ENCODE measurements at places on chromosomes 3 and 15.

DNA sequence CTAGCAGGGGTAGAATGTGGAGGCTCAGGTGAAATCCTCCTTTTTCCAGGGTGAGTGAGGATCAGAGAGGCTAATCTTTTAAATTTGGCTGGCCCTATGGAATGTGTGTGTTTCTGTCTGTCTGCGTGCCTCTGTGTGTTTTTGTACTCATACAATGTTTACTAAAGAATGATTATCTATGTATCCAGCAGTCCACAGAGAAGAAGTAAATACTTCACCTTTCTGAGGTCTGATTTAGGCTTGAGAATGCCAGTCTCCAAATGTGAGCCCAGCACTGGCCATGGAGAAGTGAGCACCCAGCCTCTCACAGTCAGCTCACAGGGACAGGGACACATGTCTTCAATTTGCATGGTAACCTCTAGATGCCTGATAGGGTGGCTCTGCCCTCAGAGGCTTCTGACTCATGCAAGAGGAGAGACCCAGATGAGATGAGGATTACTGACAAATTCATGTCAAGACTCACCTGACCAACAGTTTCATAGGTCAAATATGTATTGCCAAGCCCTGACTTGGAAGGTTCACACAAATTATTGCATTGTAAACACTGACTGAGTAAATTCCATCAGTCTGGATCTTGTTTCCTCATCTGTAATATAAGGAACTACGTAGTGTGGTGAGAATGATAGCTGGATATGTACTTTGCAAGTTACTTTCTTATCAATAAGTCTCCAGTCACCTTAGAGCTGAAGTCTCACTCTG lies 31.0 kb downstream of the ENTPD3 start:
- no peak for DNase-seq

GRCh38 chr3:15063238-15063637 lies 1.9 kb downstream of the MRPS25 start:
- DNase-seq, result no peak

GRCh38 chr3:5016211-5017161 lies 37.2 kb downstream of the BHLHE40 start:
- DNase-seq, result no peak

- DNase-seq, result no peak
These were observed 245.3 kb downstream of the DTWD1 start for GRCh38 chr15:49865925-49866757.

DNA sequence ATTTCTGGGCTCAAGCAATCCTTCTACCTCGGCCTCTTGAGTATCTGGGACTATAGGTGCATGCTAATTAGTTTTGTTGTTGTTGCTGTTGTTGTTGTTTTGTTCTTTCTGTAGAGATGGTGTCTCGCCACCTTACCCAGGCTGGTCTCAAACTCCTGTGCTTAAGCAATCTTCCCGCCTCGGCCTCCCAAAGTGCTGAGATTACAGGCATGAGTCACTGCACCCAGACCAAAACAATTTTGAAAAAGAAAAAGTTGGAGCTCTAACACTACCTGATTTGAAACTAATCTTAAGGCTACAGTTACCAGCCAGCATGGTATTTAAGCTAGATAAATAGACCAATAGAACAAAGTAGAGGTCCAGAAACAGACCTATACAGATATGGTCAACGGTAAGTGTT lies 29.8 kb downstream of the KPNA1 start:
- peak; percentile 39 for DNase-seq

DNA sequence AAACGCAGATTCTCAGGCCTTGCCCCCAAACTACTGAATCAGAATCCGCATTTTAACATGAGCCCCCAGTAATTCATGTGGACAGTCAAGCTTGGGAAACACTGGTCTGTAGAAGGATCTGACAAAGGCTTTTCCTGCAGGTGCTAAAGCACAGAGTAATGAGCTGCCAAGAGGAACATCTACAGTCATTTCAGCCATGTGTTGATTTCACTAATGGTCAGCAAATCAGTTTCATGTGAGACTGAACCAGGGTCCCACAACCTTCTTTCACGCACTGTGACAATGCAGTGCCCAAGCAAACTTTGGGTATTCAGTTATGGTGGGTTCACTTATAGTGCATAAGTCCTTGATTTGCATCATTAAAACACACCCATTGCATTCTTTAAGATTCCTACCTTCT lies 237.6 kb downstream of the TUSC7 start:
- no peak for DNase-seq

GRCh38 chr3:20066850-20067617 lies 26.8 kb downstream of the KAT2B start:
- peak; percentile 82 for DNase-seq

DNA sequence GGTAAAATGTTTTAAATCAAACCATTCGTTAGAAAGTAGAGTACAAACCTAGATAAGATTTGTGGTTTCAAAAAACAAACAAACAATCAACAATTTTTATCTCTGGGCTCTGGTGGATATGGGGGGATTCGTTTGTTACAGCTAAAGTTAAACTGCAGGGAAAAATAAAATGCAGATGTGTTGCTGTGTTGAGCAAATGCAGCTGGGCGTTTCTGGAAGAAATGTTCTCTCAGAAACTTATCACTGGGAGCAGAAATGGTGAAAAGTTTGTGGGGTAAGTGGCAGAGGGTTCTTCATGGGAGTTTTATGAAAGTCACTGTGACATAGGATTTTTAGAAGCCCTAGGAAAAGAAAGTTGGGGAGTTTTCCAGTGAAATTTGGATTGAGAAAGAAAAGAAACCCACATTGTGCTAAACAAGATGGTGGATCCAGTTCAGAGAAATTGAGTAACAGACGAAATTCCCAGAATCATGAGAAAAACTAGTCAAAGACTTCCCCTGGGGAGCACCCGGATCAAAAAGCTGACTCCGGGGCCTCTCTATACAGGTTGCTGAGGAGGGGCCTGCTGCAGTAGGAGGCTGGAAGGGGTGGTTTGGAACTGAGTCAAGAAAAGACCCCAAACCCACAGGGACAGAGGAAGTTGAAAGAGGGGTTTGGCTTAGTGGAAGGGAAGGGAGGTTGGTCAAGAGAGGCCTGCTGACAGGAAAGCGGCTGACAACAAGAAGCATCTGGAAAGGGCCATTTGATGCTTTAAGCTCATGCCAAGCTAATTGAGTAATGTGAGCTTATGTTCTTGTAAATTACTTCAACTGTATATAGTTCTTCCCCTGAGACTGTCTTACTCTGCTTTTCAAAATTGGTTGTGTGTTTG lies 108.7 kb downstream of the RARB start:
- peak; percentile 58 for DNase-seq

DNA sequence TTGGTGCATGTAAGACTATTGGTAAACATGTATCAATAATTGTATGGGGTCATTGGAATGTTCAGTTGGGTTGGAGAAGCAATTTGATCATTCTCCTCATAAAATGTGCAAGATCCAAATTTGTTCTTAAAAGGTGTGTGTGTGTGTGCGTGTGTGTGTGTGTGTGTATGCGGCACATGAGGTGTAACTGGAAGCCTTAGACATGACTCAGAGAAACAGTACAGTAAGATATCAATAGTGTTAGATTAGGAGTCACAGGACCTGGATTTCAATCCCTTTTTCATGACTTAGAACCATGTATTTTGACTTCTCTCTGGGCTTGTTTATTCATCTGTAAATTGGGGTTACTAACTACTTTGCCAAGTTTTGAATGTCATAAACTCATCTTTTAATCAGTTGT lies 38.3 kb downstream of the RSRC1 start:
- no peak for DNase-seq

GRCh38 chr15:31304751-31305365 lies 21.8 kb upstream of the KLF13 start:
- DNase-seq, result no peak
